ENCODE measurements at places on chromosomes 7 and 10.

GRCh38 chr7:41312235-41312634, 390.7 kb downstream of the INHBA start:
- DNase-seq: no peak

DNA sequence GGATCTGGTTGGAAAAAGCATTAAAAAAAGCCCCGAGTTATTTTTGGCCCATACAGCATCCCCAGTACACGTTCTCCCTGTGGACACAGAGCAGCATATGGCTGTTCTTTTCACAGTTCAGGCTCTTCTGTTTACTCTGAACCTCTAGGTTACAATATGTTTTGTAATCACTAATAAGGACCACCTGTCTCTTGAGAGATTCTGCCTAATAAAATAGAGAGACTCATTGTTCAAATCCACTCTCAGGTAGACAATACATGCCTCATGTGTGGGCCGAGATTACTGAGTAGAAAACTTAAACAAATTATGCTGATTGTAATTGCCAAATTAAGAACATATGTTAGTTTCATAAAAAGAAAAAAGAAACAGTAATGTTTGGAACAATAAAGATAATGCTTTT, 647.7 kb downstream of the GRM8 start:
- peak; percentile 58 for DNase-seq

GRCh38 chr10:48253970-48254657, 20.4 kb downstream of the FRMPD2 start:
- no peak for DNase-seq

DNA sequence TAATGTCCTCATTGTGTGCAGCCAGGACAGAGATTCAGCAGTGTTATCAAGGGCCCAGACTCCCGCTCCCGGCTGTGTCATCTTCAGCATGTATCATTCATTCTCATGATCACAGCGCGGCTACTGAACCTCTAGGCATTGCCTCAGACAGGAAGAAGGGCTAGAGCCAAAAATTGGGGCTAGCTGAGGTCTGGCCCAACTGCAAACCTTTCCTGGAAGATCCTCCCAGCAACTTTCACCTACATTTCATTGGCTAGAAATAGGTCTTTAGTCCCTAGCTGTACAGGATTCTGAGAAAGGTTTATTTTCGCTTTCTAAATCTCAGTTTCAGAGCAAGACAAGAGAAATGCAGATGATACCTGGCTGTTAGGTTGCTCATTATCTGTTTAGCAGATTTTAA, 81.9 kb downstream of the CREM start:
- DNase-seq: no peak

GRCh38 chr10:30500534-30500933, 66.5 kb downstream of the MAP3K8 start:
- DNase-seq: no peak

Measured in SK-N-DZ (cell line).